ENCODE measurements at places on chromosomes 3 and 15.
A peak's percentile ranks its signal among the peaks of the same experiment; 100 is the strongest.

DNA sequence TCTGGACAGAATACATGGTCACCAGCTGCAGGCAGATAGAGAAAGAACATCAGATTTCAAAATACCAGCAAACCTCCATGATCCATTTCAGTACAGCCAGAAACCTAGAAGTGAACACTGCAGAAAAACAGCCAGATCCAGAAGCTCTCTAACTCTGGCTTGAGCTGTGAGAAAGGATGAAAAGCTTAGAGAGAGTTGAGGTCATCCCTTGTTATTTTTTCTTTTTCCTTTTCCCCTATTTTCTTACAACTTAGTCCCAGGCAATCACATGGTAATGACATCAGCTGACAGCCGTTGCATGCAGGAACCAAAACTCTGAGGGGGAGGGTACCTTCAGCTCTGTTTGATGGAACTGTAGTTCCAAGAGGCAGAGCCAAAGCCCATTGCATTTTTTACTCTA is 113.2 kb downstream of the TCF12 start:
- no peak for DNase-seq

- no peak for DNase-seq
Measured at GRCh38 chr15:34610354-34610753, 26.9 kb upstream of the GOLGA8B start.

DNA sequence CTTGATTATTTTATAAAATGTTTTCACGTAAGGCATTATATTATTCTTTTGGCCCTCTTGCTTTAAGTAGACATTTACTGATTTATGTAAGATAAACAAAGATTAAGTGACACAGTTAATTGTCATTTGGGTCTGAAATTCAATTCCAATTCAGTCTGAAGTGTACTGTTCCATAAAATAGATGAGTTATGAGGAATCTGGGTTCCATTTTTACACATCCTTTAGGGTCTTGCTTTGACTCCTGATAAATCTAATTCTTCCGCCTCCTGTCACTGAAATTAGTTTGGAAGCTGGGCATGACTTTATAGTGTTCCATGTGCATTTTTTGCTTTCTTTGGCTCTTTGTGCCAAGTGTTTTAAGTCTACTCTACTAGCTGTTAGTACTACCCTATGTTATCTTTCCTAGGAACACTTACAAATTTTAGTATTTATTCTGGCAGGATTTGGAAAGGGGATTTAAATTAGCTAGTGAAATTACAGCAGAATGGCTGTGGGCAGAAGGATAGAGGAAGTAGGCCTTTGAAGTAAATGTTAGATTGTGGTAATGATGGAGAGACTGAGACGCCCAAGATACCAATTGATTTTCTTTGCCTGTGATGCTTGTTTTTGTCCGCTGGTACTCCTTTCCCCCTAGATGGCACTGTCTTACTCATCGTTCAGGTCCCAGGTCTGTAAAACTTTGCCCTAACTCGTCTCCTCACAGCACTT is 14.3 kb downstream of the ARL8B start:
- DNase-seq = no peak

DNA sequence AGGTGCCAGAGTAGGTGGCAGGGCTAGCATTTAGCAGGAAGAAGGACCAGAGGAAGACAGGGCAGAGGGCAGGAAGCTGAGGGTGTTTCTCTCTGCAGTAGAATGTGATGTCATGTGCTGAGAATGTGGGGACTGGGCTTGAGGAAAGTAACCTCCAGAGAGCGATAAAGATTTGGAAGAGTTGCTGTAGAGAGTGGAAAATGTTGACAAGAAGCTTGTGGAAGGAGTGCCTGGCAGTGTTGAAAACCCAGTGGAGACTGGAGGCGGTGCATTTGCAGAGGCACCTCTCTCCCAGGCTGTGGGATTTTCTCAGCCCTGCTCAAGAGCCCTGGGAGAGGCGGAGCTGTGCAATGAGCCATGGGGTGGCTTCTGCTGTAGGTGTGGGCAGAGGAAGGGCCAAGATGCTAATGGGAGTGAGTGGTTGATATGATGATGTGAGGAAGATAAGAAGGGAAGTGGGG is 54.8 kb downstream of the MESD start:
- DNase-seq = no peak

- DNase-seq = no peak
Measured at GRCh38 chr3:114651555-114651954, 357.7 kb downstream of the TIGIT start.

DNA sequence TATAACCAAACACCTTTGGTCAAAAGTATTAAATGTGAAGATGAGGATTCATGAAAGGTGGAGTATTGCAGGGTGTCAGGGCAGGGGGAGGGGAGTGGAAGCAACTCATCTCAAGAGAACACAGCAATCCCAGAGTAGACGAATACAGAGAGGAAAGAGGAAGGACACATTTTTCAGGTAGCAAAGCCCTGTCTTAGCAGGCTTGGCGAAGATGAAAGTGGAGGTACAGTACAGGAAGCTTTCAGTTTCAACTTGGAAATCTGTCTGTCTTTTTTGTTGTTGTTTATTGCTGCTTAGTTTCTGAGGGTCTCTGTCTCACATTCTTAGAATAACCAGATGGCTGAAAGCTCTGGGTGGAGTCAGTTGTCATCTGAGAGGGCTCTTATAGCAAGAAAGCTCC is 80.8 kb upstream of the GPR149 start:
- DNase-seq = no peak

DNA sequence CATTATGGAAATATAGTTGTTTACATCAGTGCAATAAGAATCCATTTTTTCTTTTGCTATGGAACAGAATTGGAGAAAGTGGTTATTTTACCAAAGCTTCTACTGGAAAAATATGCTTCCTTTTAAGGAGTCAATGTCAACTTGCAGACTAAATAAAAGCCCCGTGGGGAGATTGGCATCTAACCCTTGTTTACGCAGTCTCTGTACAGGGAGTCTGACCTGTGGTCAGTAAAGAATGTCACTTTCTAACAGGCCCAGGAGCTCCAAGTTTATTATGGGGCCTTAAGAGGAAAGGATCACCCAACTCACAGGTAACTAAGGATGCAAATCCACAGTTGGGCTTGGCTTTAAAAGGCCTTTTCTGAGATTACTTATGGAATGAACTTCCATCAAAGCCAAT is 1751.2 kb downstream of the SI start:
- no peak for DNase-seq

- no peak for DNase-seq
Measured at GRCh38 chr3:131899021-131899420, 135.8 kb downstream of the CPNE4 start.

GRCh38 chr3:67526246-67526645 is 128.2 kb downstream of the SUCLG2 start:
- no peak for DNase-seq

DNA sequence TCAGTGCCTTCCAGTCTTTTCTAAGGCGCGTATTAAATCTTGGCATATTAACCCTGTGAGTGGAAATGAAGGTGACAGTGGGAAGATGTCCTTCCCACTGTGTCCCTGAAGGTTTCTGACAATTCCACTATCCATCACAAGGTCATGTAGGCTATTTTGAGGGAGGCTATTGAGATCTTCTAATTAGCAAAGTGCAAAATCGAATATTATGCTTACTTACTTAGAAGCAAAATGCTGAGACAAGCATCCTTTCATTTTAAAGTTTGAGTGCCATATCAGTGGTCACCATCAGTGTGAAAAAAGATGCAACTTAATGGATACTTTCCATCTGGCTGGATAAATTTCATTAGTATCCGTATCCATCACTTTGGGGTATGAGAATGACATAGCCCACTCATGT is 77.6 kb downstream of the COL6A5 start:
- DNase-seq = no peak

DNA sequence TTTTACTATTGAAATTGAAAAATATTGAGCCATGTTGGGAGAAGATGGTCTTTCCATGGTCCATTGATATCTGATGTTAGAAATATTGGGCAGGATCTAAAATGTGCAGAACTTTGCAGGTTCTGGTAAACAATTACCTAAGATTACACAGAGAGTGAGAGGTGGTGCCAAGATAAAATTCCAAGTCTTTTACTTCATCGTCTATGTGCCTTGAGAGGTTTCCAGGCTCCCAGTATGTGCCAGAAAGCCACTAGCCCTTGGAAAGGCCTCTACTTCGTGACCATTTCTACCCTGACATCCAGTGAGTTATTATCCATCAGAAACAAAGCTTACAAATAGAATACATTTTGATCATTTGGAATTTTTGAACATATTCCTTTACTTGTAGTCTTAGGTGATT is 27.6 kb downstream of the CD200 start:
- DNase-seq = no peak

GRCh38 chr15:25492315-25492714 is 53.5 kb upstream of the UBE3A start:
- DNase-seq = no peak

GRCh38 chr15:58686286-58686685 is 63.2 kb downstream of the ADAM10 start:
- no peak for DNase-seq

DNA sequence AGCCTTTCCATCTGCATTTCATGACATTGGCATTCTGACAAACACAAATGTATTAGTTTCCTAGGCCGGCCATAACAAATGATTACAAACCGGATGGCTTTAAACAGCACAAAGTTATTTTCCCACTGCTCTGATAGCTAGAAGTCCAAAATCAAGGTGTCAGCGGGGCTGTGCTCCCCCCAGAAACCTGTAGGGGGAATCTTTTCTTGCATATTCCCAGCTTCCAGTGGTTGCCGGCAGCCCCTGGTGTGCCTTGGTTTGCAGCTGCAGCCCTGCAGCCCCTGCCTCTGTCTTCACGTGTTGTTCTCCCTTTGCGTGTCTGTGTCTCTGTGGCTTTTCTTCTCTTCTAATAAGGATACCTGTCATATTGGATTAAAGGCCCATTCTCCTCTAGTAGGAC is 79.0 kb upstream of the CDV3 start:
- DNase-seq = no peak

GRCh38 chr3:71250026-71250425 is 333.5 kb downstream of the FOXP1 start:
- DNase-seq = no peak

DNA sequence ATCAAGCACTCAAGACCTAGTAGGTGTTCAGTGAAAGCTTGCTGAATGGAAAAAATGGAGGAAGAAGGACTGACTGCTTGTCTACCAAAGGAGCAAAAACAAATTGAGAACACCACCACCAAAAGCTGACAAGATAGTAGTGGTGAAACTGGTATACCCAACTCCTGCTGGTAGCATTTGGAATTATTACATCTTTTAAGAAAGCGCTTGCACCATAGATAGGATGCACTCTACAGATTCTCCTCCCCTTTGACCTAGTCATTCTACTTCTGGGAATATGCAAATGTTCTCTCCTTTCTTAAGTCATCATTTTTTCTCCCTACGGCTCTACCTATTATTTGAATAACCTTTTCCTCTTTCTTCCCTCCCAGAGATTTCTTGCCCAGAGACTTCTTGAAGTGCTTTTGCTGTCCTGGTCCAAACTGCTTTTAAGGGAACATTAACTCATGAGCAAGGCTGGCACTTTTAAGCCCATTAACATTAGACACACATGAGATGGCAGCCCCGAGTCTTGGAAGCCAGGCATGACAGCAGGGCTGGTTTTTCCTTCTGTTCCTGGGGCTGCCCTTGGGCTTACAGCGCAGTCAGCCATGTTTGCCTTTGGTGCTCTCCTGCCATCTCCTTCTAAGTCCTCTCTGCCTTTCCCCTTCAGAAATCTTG is 75.0 kb upstream of the TLE3 start:
- no peak for DNase-seq

DNA sequence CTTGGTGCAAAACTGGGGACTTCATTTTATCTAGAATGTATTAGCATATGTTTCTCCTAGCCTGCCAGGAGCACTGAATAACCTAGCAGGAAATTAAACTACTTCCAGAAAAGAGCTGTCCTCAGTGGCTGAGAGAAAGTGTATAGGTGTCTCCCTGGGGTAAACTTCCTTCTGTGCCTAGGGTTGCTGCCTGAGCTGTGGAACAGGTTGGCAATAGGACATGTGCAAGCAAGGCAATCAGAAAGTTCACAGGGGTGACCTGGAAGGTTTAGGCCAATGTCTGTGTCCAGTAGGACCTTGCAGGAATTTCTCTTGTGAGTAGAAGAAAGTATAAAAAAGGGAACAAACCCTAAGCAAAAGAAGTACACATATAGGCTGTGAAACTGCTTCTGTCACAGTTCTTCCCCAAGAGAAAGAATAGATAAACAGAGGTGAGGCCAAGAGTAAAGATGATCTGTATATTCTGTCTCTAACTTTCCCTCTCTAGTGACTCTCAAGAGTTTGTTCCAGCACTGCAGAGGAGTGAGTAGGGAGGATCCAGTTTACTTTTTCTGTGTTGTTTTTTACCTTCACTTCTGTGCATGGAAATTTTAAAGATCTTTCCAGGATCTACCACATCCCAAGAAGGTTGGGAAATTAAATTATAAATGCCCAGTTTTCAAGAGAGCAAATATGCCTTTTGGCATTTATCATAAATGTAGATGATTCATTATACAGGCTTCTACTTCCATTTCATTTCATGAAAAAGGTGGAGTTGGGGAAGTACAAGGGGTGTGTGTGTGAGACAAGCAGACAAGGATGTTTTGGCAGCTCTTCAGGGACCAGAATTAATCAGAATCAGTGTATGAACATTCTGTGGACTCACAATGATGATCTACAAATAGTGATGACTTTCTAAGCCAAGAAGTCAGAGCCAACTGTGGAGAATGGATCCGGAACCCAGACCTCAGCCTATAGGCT is 155.2 kb downstream of the RBPMS2 start:
- DNase-seq = no peak

GRCh38 chr3:125154800-125155269 is 57.7 kb downstream of the SLC12A8 start:
- DNase-seq = no peak

GRCh38 chr15:89680282-89680873 is 1.2 kb upstream of the PLIN1 start:
- DNase-seq = peak; percentile 65

- no peak for DNase-seq
Measured at GRCh38 chr15:85707519-85708338, 87.0 kb downstream of the KLHL25 start.

GRCh38 chr3:129248286-129248979 is 973 bp upstream of the COPG1 start:
- DNase-seq = no peak

DNA sequence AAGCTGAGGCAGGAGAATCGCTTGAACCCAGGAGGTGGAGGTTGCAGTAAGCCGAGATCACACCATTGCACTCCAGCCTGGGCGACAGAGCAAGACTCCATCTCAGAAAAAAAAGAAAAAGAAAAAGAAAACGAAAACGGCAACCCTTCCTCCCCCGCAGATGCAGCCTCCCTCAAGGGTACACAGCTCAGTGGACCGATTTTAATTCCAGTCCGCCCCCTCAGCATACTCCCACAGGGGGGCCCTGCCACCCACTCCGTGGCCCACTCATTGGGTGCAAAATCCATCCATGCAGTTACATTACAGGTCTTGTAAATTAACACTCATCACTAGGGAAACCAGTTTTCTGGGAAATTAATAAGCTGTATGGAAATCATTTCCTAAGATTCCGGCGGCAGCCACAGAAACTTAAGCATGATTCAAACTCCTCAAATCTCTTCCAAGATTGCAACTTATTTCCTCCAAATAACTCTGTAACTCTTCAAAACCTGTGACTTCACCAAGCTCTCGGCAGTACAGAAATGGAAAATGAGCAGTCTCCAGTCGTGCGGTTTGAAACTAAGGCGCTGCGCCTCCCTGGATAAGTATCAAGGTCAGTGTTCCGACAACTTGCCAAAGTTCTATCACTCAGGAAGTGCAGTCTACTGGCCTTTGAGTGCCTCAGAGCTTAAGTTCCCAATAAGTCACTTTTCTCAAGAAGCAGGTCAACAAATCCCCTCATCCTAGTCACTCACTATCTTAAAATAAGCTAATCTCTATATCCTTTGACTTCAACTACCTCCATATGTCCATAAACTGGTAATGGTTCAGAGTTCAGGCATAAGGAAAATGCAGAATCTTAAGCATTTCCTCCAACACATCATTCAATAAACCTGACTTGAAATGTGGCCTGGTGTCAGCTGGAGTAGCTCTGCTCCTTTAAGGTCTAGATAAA is 24.7 kb upstream of the KLHL6 start:
- DNase-seq = no peak
